PC-9 (cell line): ENCODE measurements at places on chromosomes 5 and 9.

DNA sequence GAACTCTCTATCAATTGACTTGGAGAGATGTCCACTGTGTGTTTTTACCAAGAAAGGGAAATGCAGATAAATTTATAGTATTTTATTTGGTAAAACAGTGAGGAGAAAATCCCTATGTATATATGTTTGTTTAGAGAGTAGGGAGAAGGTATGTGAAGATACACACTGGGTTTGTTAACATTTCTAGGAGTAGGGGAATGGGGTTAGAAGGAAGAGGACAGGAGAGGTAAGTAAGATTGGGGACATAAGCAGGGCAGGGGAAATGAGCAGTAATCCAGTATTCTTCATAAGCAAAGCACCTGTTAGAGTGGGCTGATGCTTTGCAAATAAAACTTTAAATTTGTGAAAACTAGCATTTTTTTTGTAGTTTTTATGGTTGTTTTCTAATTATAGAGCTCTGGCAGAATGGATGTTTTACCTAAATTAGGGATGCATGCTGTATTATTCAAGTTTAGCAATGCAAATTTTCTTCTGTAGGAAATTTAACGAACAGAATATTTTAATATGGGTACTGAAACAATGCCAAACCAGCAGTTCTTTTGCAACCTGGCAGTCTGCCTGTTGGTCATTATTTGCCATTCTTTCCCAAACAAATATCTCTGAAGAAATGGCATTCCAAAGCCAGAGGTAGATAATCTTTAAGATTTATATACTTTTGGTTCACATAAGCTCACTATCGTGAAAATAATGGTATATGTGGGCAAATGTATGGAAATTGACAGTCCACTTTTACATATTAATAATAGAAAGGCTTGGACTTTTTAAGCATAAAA lies 19.4 kb upstream of the DCP2 start:
- DNase-seq, result no peak

GRCh38 chr9:124209279-124209678 lies 48.5 kb upstream of the NEK6 start:
- DNase-seq, result no peak

DNA sequence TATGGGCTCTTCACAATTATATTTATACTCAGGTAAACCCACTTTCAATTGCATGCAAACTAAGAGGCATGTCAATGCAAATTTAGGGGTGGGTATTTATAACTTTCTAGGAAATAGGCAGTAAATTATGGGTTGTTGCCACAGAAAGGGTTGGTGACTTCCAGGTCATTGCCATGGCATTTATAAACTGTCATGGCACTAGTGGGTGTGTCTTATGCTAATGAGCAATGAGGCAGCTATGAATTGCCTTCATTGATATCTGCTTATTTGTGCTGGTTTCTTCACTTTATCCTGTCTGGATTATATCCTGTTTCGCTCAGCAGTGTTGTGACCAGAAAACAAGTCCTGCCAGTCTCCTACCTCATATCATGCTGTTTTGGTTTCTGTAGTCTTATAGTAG lies 597.3 kb upstream of the DAB2 start:
- DNase-seq, result no peak

DNA sequence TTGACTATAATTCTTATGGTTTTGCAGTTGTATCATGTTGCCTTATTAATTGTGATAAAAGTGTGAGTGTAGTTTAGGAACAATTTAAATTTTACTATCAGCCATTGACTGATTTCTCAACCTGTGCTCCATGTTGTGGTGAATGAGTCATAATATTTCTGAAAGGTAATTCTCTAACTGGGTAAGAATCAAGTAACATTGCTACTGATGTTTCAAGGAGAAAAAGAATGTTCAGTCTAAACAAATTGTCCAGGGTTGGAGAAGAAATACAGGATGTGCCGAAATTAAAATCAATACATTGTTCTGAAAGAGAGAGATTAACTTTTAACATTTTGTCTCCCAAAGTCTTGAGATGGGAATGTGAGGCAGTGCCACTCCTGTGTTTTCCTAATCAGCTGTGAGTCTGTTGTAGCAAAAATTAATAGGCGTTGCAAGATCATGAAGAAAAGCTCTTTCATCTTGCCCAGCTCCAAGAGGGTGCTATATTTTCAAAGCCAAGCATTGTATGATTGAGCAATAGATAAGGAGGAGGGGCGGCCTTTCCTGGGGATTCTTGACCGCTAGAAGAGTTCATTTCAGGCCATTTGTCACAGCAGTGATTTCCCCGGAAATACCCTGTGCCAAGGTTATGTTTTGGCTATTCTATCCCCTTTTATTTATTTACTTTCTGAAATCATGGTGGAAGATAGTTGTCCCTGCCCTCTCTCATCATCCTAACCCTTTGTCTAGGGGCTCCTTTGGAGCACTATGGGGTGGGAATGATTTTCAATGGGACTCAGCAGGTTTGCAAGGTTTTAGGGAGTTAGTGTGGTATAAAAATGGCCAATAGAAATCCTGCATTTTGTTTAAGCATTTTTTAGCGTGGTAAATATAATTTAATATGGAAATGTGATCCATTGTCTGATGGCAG lies 151.6 kb downstream of the FOCAD start:
- peak; percentile 2 for DNase-seq

DNA sequence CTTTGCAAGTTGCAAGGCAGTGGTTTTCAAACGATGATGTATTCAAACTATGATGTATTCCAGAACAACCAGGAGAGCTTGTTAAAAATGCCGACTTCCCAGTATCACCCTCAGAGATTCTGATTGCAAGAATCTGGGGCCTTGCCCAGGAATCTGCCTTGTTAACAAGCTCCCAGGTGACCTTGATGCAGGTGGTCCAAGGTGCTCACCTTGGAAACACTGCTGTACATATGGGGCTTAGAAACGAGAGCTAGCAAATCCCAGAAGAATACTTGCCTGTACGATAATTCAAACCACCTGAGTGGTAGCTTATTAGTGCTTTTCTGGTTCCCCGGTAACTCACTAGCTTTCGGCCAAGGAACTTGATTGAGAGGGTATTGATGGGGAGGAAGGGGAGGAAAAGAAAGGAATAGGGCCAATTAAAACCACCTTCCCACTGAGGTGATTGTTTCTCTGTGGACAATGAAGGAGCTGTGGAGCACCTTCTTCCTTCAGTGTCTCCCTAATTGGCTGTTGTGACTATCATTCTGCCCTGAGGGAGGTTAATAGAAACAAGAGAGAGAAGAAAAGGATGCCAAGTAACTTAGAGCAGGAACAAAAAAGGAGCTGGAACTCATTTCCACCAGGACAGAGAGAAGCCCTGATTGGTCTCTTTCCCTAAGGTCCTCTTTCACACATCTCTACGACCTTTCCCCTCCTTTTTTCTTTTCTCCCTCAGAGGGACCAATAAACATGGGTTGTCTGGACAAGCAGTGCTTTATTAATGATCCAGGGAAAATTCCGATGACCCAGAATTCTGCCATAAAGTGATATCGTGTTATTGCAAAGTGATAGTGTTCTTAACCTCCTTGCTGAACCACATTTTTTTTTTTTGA lies 218.8 kb downstream of the TMEM167A start:
- no peak for DNase-seq

DNA sequence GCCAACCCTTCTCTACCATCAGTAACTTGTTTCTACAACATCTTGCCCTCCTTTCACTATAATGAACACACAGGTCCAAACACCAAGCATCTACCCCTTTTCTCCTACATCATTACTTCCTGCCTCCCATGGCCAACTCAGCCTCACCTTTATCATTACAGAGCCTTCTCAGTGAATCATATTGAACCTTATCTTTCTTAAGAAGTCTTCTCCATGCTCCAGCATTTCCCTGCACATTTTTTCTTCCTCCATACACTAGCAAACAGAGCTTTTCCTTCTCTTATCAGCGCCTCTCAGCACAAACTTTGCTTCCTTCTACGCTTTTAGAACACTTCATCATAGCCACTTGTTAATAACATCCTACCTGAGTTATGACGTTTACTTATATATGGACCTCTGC lies 148.2 kb downstream of the ARL15 start:
- no peak for DNase-seq

GRCh38 chr9:122348791-122349190 lies 22.0 kb upstream of the PTGS1 start:
- no peak for DNase-seq

- no peak for DNase-seq
Measured at GRCh38 chr9:71403106-71403505, 281.7 kb upstream of the TRPM3 start.

DNA sequence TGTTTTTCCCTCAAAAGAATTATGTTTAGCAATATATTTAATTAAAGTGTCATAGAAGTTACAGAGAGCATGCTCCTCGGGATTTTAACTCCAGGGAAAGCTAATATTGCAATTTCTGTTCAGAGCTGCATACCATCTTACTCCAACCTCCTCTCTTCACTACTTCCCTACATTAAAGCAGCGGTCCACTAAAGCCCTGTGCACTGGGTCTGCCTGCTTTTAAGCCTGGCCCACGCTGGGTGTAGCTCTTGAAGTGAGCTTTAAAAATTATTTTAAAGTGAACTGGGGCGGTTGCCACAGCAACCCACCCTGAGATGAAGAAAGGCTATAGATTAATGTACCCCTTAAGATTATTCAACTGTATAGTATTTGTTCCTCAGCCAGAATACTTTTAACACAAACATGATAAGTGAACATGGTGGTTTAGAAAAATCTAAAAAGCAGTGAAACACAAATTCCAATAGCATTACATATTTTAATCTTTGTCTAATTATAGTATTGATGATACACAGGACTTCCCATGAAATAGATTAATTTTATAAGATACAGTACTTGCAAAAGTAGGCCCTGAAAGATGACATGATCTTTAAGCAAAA lies 3.9 kb upstream of the MEF2C start:
- DNase-seq, result no peak

DNA sequence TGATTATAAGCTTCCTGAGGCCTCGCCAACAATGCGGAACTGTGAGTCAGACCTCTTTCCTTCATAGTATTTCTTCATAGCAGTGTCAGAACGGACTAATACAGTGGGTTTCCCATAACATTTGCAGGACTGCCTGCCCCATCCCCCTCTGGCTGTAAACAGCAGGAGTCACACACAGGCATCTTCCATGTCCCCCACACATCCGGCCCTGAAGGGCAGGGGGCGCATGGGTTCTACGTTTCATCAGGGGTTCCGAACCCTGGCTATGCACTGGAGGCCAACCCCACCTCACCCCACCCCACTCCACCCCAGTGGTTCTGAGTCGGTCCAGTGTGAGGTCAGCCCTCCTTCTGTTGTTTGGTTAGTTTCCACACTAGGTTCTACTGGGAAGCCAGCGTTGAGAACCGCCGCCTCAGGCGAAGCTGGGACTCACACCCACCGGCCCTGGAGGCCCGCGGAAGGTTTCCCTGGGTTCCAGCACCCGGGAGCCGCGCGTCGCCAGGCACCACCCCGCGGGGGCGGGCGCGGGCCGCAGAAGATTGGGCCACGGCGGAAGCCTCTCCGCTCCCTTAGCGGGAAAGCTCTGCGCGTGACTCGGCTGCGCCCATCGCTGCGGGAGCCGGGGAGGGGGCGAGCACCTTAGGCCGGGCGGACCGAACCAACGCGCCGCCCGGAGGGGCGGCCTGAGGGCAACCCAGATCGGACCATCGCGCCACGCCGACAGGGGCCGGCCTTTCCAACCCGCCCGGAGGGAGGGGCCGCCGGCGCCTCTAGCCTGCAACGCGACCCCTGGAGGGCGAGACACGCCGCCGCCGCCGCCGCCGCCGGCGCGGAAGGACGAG lies at the start of gene RUSC2:
Gene RUSC2 (plus strand): TSS at position 799 of the 842 bp plus-strand sequence. CDS start 56,411 bp downstream, outside the sequence.
- DNase-seq, result peak; percentile 64

DNA sequence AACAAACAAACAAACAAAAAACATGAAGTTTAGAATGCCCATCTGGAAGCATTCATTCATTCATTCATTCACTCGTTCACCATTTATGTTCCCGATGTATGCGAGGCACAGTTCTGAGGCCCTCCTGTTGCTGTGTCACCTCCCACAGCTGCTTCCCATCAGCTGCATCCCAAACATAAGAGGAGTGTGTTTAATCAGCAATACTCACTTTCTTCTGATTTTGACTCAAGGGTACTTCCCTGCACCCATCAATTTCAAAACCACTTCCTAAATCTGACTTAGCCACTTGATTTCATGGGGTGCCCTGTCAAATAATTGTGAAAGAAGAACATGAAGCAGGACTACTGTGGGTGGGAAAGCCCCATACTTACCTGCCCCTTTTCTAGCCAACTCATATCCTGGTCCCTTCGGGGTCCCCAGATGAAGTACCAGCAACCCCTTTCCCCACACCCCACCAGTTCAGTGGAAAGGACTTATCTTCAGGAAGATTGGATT lies 128.0 kb upstream of the IL12B start:
- no peak for DNase-seq

GRCh38 chr5:116502616-116503015 lies 72.0 kb downstream of the SEMA6A start:
- DNase-seq, result no peak

GRCh38 chr9:20208961-20209371 lies 413.3 kb downstream of the MLLT3 start:
- no peak for DNase-seq

GRCh38 chr9:70607926-70608325 lies 193.5 kb upstream of the KLF9 start:
- no peak for DNase-seq

GRCh38 chr5:1827886-1828397 lies 26.7 kb downstream of the NDUFS6 start:
- DNase-seq, result no peak

- no peak for DNase-seq
Measured at GRCh38 chr5:91727463-91727862, 344.3 kb upstream of the ARRDC3 start.

DNA sequence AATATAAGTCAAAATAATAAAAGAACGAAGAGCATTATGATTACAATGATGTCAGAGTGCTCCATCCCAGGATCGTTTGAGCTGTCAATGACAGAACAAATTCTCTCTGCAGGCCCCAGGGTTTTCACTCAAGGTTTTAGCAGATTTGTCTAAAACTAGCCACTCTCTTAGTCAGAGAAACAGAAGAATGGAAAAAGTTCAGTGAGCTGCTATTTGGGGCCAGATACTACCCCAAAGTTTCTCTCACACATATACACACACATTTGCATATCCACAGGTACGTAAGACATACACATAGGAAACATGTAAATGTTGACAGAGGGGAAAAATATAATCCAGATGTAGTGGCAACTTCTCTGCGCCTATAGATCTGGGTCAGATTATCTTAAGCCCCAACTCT lies 76.3 kb upstream of the SEMA6A start:
- DNase-seq, result no peak

DNA sequence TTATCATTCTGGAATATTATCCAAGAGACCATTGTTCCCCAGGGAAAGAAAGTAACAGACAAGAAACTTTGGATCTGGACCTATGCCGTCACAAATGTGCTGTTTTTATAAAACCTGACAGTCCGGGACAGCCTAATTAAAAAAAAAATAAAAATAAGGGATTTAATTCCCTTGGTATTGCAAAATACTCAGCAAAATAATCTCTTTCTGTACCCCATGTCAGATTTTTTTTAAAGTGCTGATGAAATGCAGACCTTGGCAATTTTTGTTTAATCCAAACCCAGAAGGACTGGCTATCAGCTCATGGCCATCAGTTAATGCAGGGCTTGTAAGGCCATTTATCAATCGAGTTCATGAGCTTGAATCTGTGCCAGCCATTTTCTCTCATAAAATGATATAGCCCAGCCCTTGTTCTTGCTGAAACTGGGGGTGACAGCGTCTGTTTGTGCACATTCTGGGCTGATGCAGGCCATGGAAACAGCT lies 162.7 kb upstream of the S1PR3 start:
- no peak for DNase-seq
